LoVo (cell line): ENCODE measurements at places on chromosomes 3 and 15.
A peak's percentile ranks its signal among the peaks of the same experiment; 100 is the strongest.

- no peak for DNase-seq
These were observed 255.6 kb downstream of the TBL1XR1 start for GRCh38 chr3:176941689-176942088.

- DNase-seq, result peak; percentile 87
These were observed 154.1 kb downstream of the TJP1 start for GRCh38 chr15:29668120-29668602.

DNA sequence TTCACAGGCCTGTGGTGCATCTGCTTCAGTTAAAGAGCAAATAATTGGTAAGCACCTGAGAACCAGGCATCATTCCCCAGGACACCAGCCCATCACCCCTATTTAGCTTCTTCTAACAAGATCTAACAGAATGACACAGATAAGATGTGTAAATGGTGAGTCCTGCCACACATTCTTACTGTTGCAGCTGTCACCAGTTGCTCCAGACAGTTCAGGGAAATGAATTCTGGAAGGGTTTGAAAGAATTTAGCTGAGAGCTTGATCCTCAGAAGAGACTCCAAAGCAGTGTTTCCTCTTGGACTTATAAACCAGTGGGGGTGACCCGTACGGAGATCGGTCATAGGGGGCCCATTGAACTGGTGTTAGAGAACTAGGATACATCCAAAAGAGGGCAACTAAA lies 238.0 kb downstream of the MEX3B start:
- no peak for DNase-seq

- DNase-seq, result no peak
These were observed 13.4 kb downstream of the HTR3C start for GRCh38 chr3:184066211-184066610.

DNA sequence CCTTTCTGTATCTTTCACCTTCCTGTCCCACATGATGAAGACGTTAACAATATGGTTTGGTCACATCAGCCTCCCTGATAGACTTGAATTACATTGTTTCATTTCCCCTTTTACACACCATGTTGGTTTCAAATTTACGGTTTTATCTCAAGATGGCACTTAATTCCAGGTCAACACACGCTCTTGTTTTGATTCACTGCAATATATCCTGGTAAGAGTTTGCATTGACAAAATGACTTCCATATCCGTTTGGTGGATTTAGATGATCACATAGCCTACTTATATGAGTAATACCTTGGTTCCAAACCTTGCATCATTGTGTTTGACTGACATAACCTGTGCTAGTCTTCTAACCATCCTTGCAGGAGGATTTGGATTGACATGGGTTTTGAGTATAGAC lies 499.4 kb downstream of the ROBO1 start:
- DNase-seq, result no peak

DNA sequence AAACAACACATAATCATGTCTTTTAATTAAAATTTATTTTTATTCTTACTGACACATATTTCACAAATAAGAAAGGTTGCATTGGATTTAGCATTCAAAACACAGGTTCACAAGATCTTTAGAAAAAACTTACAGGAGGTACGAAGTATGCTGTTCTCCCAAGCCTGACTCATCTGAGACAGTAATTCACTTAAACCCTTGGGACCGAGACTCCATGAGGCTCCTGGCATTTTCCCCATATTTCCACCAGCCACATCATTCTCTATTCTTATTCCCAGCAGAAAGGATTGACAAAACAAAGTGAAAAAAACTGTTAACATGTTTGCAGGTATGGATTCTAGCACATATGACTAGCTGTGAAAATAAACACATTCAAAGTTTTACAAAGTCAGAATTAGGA lies 52.6 kb downstream of the CNTN3 start:
- no peak for DNase-seq

- peak; percentile 72 for DNase-seq
These were observed 5.2 kb downstream of the ANXA2 start for GRCh38 chr15:60392601-60392985.

DNA sequence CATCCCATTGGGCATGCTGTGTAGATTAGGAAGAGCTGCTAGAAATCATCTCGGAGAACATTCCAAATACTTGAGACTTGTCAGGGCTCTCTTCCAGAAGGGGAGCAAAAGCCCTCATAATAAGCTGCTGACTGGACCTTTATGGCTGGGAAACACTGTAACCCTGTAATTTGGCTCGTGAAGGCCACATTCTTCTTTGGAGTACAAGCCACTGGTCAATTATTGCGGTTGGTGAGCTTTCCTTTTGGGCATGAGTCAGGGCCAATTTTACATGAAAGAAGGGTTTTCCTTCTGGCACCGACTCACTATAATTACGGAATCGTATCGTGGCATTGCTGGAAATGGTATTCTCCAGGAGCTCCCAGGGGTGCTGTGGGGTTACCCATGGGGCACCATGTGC lies 434.5 kb upstream of the RGMA start:
- DNase-seq, result no peak

GRCh38 chr3:26480377-26480776 lies 142.2 kb upstream of the LRRC3B start:
- DNase-seq, result no peak

DNA sequence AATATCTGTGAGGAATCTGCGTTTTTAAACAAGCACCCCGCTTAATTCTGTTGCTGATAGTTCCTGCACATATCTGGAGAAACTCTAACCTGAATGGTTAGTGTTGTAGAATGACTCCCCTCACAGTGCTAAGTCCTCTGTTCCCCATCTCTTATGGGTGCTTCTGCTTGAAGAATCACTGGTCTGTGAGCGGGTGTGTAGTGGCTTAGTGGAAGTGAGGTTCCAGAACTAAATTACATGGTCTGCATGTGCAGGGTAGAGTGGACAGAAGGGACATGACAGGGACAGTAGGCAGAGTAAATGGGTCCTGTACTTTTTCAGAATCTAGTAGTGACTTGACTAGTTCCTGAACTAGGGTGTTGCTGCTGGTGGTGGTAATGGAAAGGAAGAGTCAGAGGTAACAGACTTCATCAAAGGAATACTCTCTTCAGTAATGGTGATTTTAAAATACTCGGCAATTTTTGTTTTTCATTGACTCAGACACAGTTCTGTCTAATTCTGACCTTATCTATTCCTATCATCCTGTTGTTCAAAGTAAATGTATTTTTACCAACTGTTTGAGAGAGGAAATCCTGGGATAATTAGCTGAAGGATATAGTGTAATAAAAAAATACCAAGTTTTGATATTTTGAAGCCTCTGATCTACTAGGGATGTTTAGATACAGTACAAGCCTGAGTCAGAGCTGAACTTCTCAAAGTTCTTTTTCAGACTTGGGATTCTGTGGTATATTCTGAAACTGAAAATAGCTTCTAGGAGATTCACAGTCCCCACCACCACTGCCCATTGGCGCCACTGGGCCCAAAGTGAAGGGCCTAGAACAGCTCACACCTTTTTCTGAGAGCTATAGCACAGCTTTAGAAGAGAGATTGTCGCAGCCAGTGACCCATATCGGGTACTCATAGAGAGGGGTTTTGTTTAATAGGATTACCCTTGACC lies 55.5 kb downstream of the FNDC3B start:
- DNase-seq, result no peak

DNA sequence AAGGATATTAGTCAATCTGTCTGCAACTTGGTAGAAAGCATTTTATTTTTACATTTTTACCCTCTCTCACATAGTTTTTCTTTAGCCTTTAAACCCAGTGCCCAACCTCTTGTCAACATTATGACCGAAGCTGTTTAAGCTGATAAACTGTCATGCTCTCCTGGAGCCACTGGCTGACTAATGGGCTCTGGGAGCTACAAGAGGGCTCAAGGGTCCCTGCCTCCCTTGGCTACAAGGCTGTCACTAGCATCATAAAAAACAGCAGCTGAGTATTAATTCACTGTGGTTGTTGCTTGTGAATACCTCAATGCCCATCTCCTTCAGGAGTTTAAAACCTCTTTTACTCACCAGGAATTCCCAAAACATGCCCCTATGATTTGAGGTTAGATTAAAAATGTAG lies 237.9 kb downstream of the ZMAT3 start:
- no peak for DNase-seq

- no peak for DNase-seq
These were observed 1.8 kb downstream of the CLDN18 start for GRCh38 chr3:138011722-138012121.

DNA sequence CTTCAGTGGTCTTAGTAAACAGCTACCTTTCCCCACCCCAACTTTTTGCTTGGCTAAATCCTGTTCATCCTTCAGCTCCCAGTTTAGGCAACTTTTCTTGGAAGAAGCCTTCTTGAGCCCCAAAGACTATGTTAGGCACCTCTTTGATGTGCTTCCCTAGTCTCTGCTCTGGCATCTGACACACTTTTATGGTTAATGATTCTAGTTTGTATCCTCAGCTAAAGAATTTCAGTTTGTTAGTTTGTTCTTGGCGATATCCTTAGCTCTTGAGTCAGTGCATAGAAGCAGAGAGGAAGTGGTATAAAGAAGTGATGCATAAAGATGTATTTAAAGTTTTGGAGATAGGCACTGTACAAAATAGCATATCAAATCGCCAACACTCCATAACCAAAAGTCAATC lies 168.4 kb downstream of the WDR72 start:
- no peak for DNase-seq

DNA sequence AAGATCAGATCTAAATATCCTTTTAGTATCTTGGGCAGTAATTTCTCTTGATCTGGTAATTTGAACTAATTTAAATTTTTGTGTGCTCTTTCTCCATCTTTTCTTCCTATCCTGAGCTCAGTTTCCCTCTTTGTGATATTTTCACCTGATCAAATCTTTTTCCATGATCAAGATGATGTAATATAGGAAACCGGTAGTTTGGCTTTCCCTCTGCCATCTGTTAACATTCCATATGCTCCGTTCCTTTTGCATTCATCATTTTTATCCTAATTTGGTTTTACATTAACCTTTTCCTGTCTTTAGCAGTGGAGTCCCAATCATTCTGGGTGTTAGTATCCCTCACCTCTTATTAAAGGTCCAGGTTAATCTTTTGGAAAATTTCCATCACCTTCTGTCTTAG lies 5.9 kb upstream of the ABHD6 start:
- DNase-seq, result no peak

DNA sequence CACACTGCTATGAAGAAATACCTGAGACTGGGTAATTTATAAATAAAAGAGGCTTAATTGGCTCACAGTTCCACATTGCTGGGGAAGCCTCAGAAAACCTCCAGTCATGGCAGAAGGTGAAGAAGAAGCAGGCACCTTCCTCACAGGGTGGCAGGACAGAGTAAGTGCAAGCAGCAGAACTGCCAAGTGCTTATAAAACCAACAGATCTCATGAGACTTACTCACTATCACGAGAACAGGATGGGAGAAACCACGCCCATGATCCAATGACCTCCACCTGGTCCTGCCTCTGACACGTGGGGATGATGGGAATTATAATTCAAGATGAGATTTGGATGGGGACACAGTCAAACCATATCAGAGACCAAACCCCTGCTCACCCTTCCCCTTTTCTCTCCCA lies 75.0 kb downstream of the TRIM69 start:
- peak; percentile 60 for DNase-seq

GRCh38 chr3:82736696-82737277 lies 975.3 kb upstream of the GBE1 start:
- no peak for DNase-seq

DNA sequence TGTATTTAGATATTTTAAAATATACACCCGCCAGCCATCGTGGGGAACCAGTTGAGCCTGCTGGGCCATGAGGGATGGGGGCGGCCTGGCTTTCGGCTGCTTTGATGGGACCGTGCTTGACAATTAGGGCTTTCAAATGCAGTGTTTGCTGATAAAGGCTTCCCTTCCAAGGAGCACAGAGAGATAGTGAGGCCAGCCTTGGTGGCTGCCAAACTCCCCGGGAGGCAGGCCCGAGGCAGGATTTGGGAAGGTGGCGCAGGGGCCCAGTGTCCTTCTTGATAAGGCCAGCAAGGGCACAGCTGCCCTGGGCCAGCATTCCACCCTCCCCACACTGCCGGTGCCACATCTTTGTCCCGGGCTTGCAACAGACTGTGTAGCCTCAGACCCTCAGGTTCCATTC lies 75.6 kb downstream of the LINGO1 start:
- no peak for DNase-seq
